ENCODE measurements at places on chromosomes 5 and 9.

DNA sequence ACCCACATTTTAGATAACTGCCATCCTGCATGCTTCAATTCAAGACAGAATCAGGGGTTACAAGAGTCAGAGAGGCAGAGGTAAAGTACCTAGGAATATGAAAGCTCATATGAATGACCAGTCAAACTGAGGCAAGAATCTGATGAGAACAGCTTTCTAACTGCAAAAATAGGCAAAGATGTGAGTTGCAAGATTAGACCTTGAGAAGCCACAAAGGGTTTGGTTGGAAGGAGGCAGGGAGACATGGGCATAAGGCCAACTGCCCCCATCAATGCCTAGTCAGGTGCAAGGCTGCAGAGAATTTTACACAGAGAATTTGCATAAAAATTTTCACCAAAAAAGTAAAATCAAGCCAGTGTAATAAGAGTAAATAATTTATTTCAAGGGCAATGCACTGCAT, 12.8 kb downstream of the FAM114A2 start:
- H3K4me1 ChIP-seq = no peaks in the 10 kb centered on the region
- no peak for DNase-seq
- H3K27me3 ChIP-seq = no peaks in the 10 kb centered on the region
- H3K27ac ChIP-seq = no peak overlapping the region
- H3K36me3 ChIP-seq = peaks cover 71% of the 10 kb centered on the region

- H3K4me3 ChIP-seq = no peak overlapping the region
- no peak overlapping the region for H3K27ac ChIP-seq
- H3K4me1 ChIP-seq = peaks cover 18% of the 10 kb centered on the region
- no peaks in the 10 kb centered on the region for H3K27me3 ChIP-seq
- DNase-seq = no peak
These were observed 83.0 kb downstream of the APBA1 start for GRCh38 chr9:69589156-69589555.

- no peaks in the 10 kb centered on the region for H3K4me1 ChIP-seq
- H3K27me3 ChIP-seq = no peaks in the 10 kb centered on the region
These were observed 18.7 kb upstream of the OR13D1 start for GRCh38 chr9:104675611-104676010.

- no peak overlapping the region for H3K27ac ChIP-seq
- H3K27me3 ChIP-seq = no peaks in the 10 kb centered on the region
- DNase-seq = no peak
- no peak overlapping the region for H3K4me3 ChIP-seq
These were observed 74.7 kb downstream of the ARHGAP26 start for GRCh38 chr5:142844866-142845265.

- H3K4me3 ChIP-seq = no peak overlapping the region
- no peaks in the 10 kb centered on the region for H3K27me3 ChIP-seq
- no peaks in the 10 kb centered on the region for H3K36me3 ChIP-seq
- peaks cover 13% of the 10 kb centered on the region for H3K4me1 ChIP-seq
- no peak for DNase-seq
These were observed 56.0 kb downstream of the AOPEP start for GRCh38 chr9:94782355-94783101.

GRCh38 chr5:23825196-23825595, 317.8 kb downstream of the PRDM9 start:
- no peaks in the 10 kb centered on the region for H3K36me3 ChIP-seq
- no peak for DNase-seq
- H3K27ac ChIP-seq = no peak overlapping the region
- no peaks in the 10 kb centered on the region for H3K27me3 ChIP-seq

- H3K4me3 ChIP-seq = no peak overlapping the region
- no peaks in the 10 kb centered on the region for H3K36me3 ChIP-seq
- no peak for DNase-seq
- H3K27me3 ChIP-seq = no peaks in the 10 kb centered on the region
These were observed 182.8 kb downstream of the SPOCK1 start for GRCh38 chr5:137316346-137316736.

- no peaks in the 10 kb centered on the region for H3K36me3 ChIP-seq
- no peak overlapping the region for H3K4me3 ChIP-seq
- no peak overlapping the region for H3K27ac ChIP-seq
- DNase-seq = no peak
- no peaks in the 10 kb centered on the region for H3K27me3 ChIP-seq
These were observed 235.4 kb downstream of the DOCK8 start for GRCh38 chr9:450057-450456.

- DNase-seq = no peak
- no peaks in the 10 kb centered on the region for H3K36me3 ChIP-seq
- peaks cover 30% of the 10 kb centered on the region for H3K27me3 ChIP-seq
- H3K27ac ChIP-seq = no peak overlapping the region
- peaks cover 4% of the 10 kb centered on the region for H3K4me1 ChIP-seq
- no peak overlapping the region for H3K4me3 ChIP-seq
These were observed 48.7 kb downstream of the NSUN2 start for GRCh38 chr5:6584101-6584645.

GRCh38 chr9:93962561-93963440, 7.6 kb upstream of the BARX1 start:
- H3K27me3 ChIP-seq = peaks cover 38% of the 10 kb centered on the region
- H3K27ac ChIP-seq = no peak overlapping the region
- H3K36me3 ChIP-seq = no peaks in the 10 kb centered on the region

GRCh38 chr9:129650680-129651235, 8.8 kb upstream of the ASB6 start:
- H3K4me3 ChIP-seq = no peak overlapping the region
- no peaks in the 10 kb centered on the region for H3K36me3 ChIP-seq
- peaks cover 4% of the 10 kb centered on the region for H3K4me1 ChIP-seq
- no peaks in the 10 kb centered on the region for H3K27me3 ChIP-seq

DNA sequence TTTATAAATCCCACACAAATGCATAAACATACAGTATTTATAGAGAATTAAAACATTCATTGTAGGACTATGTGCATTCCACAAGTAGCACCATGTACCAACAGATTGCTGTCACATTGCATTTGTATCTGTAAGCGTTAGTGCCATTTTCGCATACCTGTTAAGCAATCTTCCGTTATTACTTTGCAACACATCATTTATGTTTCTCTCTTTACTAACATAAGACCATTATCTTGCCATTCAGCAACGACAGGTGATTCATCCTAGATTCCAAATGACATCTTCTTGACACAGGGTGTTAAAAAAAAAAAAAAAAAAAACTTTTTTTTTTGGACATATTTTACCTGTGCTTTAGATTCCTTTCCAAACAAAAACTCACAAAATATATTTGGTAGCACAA, 511.8 kb downstream of the ELAVL2 start:
- DNase-seq = no peak
- no peaks in the 10 kb centered on the region for H3K36me3 ChIP-seq
- H3K4me3 ChIP-seq = no peak overlapping the region
- no peaks in the 10 kb centered on the region for H3K27me3 ChIP-seq

- no peak overlapping the region for H3K4me3 ChIP-seq
- peaks cover 10% of the 10 kb centered on the region for H3K27me3 ChIP-seq
- H3K4me1 ChIP-seq = peaks cover 7% of the 10 kb centered on the region
- H3K36me3 ChIP-seq = no peaks in the 10 kb centered on the region
- H3K27ac ChIP-seq = no peak overlapping the region
- DNase-seq = no peak
These were observed 11.1 kb downstream of the PCDH1 start for GRCh38 chr5:141867139-141867538.

GRCh38 chr5:104267320-104268015, 704.9 kb upstream of the NUDT12 start:
- no peaks in the 10 kb centered on the region for H3K36me3 ChIP-seq
- no peaks in the 10 kb centered on the region for H3K4me1 ChIP-seq
- H3K4me3 ChIP-seq = no peak overlapping the region

GRCh38 chr9:120212153-120212852, 367.7 kb downstream of the CDK5RAP2 start:
- DNase-seq = no peak
- no peak overlapping the region for H3K4me3 ChIP-seq
- H3K27me3 ChIP-seq = no peaks in the 10 kb centered on the region
- H3K4me1 ChIP-seq = no peaks in the 10 kb centered on the region
- no peak overlapping the region for H3K27ac ChIP-seq

GRCh38 chr9:127567035-127567729, 44.9 kb upstream of the STXBP1 start:
- DNase-seq = peak; percentile 77
- H3K4me3 ChIP-seq = peak overlapping the region; percentile 79
- no peaks in the 10 kb centered on the region for H3K36me3 ChIP-seq
- peak overlapping the region; percentile 93 for H3K27ac ChIP-seq
- peaks cover 44% of the 10 kb centered on the region for H3K4me1 ChIP-seq

- no peaks in the 10 kb centered on the region for H3K36me3 ChIP-seq
- H3K27ac ChIP-seq = no peak overlapping the region
- peaks cover 3% of the 10 kb centered on the region for H3K4me1 ChIP-seq
- peak; percentile 75 for DNase-seq
- no peaks in the 10 kb centered on the region for H3K27me3 ChIP-seq
- peak overlapping the region; percentile 52 for H3K4me3 ChIP-seq
These were observed 438 bp downstream of the SOX30 start for GRCh38 chr5:157651623-157652376.

GRCh38 chr9:4569101-4569500, 78.8 kb downstream of the SLC1A1 start:
- no peak for DNase-seq
- no peaks in the 10 kb centered on the region for H3K36me3 ChIP-seq
- no peaks in the 10 kb centered on the region for H3K27me3 ChIP-seq
- no peak overlapping the region for H3K4me3 ChIP-seq
- H3K4me1 ChIP-seq = no peaks in the 10 kb centered on the region

- H3K27me3 ChIP-seq = no peaks in the 10 kb centered on the region
- H3K4me3 ChIP-seq = no peak overlapping the region
- H3K4me1 ChIP-seq = peaks cover 19% of the 10 kb centered on the region
- no peak for DNase-seq
- H3K27ac ChIP-seq = no peak overlapping the region
- no peaks in the 10 kb centered on the region for H3K36me3 ChIP-seq
These were observed 9.6 kb downstream of the AIF1L start for GRCh38 chr9:131105952-131106351.

DNA sequence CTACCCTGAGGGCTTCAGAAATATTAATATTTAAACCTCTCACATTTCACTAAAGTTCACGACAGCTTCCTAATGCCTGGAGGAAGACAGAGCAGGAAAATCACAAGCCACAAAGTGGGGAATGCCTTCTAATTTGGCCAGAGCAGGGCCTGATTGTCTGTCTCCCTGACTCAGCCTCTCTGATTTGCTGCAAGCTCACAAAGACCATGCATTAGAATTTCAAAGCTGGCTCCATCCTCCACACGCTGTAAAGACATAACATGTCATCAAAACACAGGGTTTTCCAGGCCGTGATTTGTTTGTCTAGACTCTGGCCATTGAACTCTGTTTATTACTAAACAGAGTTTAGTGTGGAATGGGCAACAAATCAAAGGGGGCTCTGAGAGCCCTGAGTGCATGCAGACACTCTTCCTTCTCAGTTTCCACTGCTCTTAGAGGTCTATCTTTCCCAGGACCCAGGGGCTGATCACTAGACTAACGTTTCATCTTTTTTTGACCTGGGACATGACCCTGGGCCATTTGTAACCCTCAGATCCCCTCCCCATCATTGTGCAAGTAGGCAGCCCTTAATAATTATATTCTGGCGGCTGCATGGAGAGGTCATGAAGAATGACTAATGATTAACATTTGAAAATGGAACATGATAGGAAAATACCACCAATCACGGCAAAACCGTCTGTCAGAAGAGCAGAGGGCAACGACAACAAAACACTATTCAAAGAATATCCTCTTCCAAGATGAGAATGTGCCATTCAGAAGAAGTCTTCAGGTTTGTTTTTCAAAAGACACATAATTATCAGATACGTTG, 140.2 kb downstream of the ENC1 start:
- H3K4me1 ChIP-seq = no peaks in the 10 kb centered on the region
- no peak overlapping the region for H3K4me3 ChIP-seq
- no peak overlapping the region for H3K27ac ChIP-seq
- no peaks in the 10 kb centered on the region for H3K36me3 ChIP-seq
- H3K27me3 ChIP-seq = no peaks in the 10 kb centered on the region
- DNase-seq = no peak

DNA sequence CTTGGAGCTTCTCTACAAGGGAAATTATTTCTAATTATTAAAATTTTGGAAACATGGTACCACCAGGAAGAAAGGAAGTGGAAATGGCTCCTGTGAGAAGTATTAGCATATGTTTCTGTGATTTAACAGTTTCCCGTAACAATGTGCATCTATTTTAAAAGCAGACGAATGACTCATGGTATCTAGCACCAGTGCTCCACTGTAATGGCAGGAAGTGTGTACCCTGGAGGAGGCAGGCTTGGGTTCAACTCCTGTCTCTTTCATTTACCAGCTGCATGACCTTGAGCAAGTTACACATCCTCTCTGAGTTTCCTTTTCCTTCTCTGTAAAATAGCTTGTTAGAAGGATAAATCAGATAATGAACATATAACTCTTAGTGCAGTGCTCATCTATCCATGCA, 41.0 kb upstream of the ANGPTL2 start:
- no peaks in the 10 kb centered on the region for H3K27me3 ChIP-seq
- H3K27ac ChIP-seq = no peak overlapping the region
- no peaks in the 10 kb centered on the region for H3K36me3 ChIP-seq
- peak; percentile 23 for DNase-seq
- no peak overlapping the region for H3K4me3 ChIP-seq
- H3K4me1 ChIP-seq = peaks cover 33% of the 10 kb centered on the region

GRCh38 chr5:53262348-53262970, 152.9 kb upstream of the MOCS2 start:
- no peaks in the 10 kb centered on the region for H3K4me1 ChIP-seq
- no peaks in the 10 kb centered on the region for H3K36me3 ChIP-seq
- no peak for DNase-seq
- H3K27ac ChIP-seq = no peak overlapping the region

DNA sequence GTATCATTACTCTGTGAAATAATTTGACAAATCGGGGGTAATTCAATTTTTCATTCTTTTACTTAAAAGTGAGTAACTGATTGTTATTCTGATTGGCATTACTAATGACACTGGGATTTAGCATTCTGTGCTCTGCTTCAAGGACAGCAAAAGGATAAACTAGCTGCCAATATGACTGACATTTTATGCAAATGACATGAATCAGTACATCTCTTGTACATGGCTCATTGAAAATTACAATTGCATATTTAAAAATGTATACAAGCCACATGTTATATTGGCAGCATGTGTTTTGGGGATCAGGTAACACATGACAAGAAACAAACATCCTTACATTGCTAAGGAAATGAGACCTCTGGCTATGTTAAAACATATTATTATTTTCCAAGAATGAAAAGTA, 79.0 kb downstream of the SMC2 start:
- no peak overlapping the region for H3K27ac ChIP-seq
- no peaks in the 10 kb centered on the region for H3K27me3 ChIP-seq
- H3K4me3 ChIP-seq = no peak overlapping the region
- DNase-seq = no peak
- no peaks in the 10 kb centered on the region for H3K4me1 ChIP-seq

DNA sequence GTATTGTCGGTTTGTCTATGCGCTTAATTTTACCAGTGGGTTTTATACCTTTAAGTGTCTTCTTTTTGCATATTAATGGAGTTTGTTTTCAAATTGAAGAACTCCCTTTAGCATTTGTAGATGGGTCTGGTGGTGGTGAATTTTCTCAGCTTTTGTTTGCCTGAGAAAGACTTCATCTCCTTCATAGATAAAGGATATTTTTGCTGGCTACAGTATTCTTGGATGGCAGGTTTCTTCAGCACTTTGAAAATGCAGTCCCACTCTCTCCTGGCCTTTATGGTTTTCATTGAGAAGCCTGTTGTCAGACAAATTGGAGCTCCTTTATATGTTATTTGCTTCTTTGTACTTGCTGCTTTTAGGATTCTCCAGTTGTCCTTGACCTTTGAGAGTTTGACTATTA, 142.1 kb downstream of the RAB3C start:
- no peaks in the 10 kb centered on the region for H3K4me1 ChIP-seq
- DNase-seq = no peak
- no peak overlapping the region for H3K4me3 ChIP-seq

- no peaks in the 10 kb centered on the region for H3K36me3 ChIP-seq
- H3K27ac ChIP-seq = no peak overlapping the region
- H3K27me3 ChIP-seq = peaks cover 20% of the 10 kb centered on the region
- no peaks in the 10 kb centered on the region for H3K4me1 ChIP-seq
These were observed 37.3 kb upstream of the CTSV start for GRCh38 chr9:97076238-97076637.
